Left kidney (tissue), 8 donors: ENCODE measurements at places on chromosomes 5 and 9.

GRCh38 chr5:151052836-151053235, 28.0 kb downstream of the TNIP1 start:
- DNase-seq = no peak

- no peak for DNase-seq
Observed at GRCh38 chr5:1005249-1005851, 3.3 kb upstream of the NKD2 start.

- no peak for DNase-seq
Observed at GRCh38 chr5:218457-219291, 554 bp downstream of the SDHA start.

- no peak for DNase-seq
Observed at GRCh38 chr5:165705960-165706359, 2200.5 kb downstream of the MAT2B start.

GRCh38 chr9:114050226-114050568, 27.9 kb downstream of the AMBP start:
- no peak for DNase-seq
